Activated CD4-positive, alpha-beta T cell treated with anti-CD3 and anti-CD28 coated beads for 24 hours (primary cell): ENCODE measurements at places on chromosomes 13 and 19.

DNA sequence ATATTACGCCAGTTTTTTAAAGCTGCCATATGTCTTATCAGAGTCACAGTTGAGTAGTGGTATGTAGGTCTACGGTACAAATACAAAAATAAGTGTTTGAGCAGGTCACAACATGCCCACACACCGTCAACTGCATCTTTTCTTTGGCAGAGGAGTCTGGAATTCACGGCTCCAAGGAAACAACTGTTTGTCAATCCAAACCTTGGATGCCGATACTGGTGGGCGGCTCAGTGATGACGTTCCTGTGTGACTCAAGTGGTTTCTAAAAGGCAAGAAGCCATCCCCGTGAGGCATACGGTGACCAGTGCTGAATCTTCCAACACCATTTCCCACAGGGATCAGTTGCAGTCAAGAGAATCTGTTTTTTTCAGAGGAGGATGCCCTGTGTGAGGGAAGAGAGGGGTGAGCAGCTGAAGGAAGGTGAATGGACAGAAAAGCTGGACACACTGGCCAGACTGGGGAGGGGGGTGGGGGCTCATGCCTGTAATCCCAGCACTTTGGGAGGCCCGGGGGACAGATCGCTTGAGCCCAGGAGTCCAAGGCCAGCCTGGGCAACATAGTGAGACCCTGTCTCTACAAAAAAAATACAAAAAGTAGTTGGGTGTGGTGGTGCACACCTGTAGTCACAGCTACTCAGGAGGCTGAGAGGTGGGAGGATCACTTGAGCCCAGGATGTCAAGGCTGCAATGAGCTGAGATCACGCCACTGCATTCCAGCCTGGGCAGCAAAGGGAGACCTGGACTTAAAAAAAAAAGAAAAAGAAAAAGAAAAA lies 22.8 kb upstream of the CEBPG start:
- no peak for DNase-seq

DNA sequence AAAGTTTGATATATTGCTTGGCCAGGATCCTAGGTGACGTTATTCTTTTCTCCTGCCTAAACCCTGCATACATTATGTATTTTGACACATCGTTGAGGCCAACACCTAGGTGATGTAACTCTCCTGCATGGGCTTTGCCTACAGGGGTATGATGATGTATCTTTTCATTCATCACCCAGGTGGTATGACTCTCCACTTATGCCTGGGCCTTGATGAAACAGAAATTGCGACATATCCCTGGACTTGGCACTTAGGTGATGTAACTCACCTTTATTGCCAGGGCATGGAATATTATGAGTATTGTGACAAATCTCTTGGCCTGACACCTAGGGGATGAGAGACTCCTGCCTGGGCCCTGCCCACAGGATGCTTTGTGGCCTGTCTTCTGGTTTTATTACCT lies 18.5 kb upstream of the ZNF681 start:
- no peak for DNase-seq

DNA sequence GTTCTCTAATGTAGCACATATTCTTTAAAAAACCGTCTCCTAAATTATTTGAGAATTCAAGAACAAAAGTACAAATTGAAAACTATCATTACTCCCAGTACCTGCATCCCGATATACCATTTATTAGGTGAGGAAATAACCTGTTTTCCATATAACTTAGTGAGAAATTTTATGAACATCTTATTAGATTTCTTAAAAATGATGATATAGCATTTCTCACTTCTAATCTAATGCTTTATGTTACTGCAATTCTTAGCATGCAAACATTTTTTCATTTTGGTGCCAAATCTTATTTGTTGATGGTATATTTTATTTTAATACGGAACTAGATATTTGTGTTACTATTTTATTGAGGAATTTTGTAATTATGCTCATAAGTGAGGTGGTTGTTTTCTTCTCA lies 1321.3 kb upstream of the SLC10A2 start:
- no peak for DNase-seq

DNA sequence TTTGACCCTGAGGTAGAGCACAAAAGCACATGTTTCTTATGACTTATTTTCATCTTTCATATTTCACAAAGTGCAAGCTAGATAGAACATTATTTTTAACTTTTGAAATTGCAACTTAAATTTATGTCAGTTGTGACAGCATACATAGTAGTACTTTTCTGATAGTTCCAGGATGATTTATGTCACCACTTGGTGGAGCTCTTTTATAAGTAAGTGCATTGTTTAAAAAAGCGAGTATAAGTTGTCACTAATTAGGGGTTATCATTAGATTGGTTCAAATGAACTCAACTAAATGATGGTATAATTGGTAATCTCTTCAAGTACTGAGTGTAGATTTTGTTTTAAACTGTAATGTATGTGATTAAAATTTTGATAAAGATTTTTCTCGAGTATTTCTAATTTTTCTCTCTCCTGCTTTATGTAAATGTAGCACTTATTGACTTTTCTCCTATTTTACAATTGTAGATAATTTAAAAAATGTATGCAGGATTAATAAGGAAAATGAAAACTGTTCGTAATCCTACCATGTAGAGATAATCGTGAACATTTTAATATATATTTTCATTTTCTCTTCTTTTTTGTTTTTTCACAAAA lies 31.1 kb downstream of the RB1 start:
- no peak for DNase-seq

DNA sequence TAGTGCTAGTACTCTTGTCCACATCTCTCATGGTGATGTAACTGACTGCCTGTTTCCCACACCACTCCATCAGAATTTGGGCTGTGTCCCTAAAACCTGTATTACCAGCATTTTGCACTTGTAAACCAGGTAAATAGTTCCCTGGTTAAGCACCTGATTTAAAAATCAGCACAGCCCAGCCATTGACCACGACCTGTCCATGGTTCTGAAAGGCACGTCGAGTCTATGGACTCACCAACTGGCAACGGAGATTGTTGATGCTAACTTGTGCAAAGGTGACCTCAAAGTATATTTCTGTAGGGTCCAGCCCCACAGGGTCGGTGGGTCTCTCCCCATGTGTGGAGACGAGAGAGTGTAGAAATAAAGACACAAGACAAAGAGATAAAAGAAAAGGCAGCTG lies 46.7 kb upstream of the ZNF835 start:
- DNase-seq, result no peak

GRCh38 chr13:73079359-73079758 lies 20.6 kb downstream of the KLF5 start:
- no peak for DNase-seq

- DNase-seq, result no peak
These were observed 78.9 kb downstream of the LNX2 start for GRCh38 chr13:27541386-27541785.

DNA sequence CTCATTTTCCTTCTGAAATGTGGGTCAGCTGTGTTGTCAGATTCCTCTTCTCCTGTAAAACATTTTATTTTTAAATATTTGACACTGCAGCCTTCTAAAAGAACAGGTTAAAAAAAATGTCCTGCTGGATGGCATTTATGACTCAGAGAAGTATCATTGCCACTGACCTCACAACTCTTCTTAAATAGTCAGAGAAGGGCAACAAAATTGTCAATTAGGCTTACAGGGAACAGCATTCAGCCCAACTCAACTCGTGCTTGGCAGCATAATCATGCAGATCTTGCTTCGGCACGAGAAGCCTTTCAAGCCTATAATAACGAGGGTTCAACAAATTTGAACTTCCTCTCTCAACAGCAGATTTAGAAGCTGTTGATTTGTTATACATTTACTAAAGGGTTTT lies 296.7 kb upstream of the DACH1 start:
- no peak for DNase-seq
